ENCODE measurements at places on chromosomes 11 and 22.
A peak's percentile ranks its signal among the peaks of the same experiment; 100 is the strongest.

DNA sequence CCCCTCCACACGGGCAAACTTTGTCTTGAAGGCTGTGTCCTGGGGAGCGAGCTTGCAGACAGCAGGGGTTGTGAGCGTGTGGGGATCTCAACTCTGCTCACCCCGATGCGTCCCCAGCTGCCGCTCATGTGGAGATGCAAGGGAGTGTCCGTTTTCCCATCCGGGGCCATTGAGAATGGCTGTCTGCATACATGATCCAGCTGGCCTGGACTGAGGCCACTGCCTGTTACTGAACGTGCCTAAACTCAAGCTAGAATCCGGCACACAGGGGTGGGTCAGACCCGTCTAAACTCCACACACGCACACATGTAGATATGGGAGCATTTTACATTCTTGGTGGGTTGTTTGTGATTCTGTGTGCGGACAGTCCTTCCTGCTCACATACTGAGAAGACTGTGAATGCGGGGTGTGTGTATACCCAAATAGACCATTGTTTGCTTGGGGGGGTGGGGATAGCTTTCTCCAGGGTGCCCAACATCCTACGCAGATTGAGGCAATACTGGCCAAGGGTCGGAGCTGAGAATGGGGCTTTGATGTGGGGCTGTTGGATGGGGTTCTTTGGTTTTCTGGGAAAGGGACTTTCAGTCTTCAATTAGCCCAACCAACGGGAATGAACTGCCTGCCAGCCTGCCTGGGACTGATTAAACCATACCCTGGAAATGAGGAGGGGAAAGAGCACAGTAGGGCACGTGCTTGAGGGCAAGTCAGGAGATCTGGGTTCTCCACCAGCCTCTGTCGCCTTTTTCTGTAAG, 60.4 kb downstream of the ST3GAL4 start:
- no peak for DNase-seq

DNA sequence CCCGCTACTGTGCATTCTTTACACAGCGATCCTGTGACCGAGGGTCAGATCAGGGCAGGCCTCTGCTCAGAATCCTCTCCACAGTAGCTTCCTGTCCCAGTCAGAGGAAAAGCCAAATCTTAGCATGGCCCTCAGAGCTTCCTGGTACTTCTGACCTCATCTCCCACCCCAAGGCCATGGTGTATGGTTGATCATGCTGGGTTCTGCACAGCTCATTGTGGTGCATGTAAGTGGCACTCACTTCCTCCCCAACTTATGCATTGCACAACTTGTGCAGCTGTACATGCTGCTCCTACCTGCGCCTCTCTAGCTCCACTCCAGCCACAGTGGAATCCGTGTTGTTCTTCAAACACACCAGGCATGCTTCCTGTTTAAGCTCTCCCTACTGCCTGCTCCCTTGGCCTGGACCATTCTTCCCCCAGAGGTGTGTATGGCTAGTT, 20.3 kb downstream of the BMAL1 start:
- no peak for DNase-seq

DNA sequence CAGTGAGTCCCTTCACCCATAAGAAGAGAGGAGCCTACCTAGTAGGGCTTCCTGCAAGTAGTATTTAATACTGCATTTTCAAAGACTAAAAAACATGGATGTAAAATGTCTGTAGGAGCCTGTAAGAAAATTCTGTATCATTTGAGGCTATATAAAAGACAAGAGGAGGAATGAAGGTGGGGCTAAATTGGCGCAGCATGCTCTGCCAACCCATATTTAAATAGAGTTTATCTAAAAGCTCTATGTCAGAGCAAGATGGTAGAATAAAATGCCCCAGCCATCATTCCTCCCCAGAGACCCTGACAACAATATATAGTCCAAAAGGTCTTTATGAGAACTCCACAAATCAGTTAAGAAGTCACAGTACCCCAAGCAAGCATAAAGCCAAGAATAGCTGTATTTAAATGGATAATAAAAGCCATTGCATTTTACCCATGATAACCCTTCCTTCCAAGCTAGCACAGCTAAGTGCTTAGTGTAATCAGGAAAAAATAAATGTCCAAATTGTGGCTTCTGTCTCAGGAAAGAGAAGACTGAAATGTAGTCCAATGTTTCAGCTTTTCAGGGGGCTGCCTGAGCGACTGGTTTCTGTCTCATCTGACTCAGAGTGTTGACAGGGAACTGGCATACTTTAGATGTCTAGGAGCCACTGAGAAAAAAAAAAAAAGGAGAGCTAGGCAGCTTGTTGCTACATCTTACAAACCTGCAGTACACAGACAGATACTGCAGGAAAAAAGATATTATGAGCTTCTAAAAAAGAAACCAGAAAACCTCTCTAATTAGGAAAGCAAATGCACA, 258.6 kb downstream of the METTL15 start:
- DNase-seq: no peak

- no peak for DNase-seq
Measured at GRCh38 chr22:36374603-36375024, 13.2 kb downstream of the MYH9 start.

DNA sequence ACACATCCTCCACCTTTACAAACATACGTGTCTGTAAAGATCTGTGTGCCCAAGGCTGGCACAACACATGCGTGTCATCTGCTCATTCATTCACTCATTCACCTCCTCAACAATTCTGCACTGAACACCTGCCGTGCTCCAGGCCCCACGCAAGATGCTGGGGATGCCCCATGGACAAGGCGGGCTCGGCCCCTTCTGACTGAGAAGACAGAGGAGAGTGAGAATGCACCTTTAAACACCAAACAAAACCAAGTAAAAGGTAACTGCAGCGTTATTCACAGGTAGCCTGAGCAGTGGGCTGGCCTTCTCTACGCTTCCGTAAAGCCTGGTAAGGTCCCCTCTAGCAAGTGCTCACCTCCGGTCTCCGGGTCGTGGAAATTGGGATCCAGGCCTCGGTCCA, 142.8 kb downstream of the SHANK2 start:
- no peak for DNase-seq

DNA sequence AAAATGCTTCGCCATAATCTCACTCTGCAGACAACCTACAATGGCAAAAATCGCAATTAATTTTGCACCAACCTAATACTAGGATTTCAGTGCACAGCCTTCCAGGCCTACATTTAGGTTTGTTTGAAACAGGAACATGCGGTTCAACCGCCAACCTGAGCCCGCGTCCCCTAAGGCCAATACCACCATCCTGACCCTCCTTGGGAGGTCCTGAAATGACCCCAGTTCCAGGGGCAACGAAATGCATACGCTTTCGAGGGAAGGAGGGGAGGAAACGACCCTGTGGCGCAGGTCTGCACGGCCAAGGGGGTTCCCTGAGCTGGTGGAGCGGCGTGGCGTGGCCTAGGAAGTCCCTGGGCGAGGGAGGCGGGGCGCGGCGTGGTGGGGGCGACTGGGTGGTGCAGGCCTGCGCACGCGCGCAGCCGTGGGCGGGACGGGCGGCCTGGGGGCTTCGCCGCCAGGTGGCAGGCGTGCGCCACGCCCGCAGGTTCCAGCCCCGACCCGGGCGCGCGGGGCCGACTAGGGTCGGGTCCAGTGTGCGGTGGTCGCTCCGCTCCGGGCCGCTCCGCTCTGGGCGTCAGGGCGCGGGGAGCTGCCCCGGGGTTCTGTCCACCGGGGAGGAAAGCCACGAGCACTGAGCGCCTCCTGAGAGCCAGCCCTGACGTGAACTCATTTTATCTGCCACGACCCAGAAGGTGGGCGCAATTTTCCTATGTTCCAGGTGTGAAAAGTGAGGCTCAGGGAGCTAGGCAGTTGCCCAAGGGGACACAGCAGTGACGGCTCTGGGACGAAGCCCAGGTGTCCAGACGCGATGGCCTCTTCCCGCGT, 94.1 kb downstream of the SWAP70 start:
- DNase-seq: peak; percentile 68

GRCh38 chr11:125457814-125458343, 38.2 kb downstream of the FEZ1 start:
- peak; percentile 82 for DNase-seq

DNA sequence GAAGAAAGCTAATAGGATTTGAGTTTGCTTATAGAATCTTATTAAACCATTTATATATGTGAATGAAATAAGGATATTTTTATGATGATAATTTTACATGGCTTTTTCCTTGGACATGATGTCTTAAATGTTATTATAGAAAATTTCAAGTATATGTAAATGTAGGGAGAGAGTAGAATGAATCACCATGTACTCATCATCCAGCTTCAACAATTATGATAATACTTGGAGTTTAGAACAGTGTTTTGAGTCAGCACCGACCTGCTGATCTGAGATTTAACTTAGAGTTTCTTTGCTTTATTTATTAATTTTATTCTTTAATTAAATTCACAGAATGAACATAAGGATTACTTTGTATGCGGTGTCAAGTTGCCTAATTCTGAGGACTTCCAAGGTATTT, 193.5 kb downstream of the UVRAG start:
- no peak for DNase-seq

- no peak for DNase-seq
Measured at GRCh38 chr11:95346265-95346664, 115.3 kb upstream of the SESN3 start.

GRCh38 chr11:66326261-66327111, 9.6 kb upstream of the CD248 start:
- no peak for DNase-seq

DNA sequence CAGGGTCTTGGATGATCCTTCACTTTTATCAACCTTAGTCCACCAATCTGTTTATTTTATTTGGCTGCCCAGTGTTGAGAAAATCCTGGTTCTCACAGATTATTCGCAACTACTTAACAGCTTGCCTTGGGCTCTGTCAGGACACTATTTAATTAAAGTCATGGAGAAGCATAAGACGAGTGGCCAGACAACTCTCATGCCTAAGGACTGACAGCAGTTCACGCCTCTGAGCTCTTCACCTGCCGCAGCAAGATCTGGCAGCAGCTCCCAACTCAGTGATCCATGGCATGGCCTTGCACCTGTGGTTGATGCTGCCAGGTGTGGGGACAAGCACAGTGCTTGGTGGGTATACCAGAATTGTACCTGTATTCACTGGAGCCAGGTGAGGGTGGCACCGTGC, 37.8 kb downstream of the HIRA start:
- no peak for DNase-seq

GRCh38 chr22:17980638-17981051, 43.7 kb downstream of the MICAL3 start:
- DNase-seq: no peak

- DNase-seq: no peak
Measured at GRCh38 chr11:70473186-70473872, 75.0 kb downstream of the CTTN start.

DNA sequence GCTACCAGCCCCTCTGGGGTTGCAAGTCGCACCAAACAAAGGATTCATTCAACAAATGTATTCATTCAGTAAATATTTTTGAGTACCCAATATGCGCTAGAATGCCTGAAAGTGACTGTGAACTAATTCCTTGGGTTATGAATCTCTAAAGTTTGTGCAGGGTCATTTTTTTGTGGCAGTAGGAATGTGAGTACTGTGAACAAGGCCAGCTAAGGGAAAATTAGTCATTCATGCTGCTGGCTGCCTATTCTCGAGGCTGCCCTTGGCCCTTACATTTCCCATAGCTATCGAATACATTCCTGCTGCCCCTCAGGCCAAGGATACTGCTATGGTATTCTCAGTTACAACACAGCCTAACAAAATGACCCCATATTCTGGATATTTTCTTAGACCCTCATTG, 141.6 kb downstream of the TRPC6 start:
- DNase-seq: no peak

- no peak for DNase-seq
Measured at GRCh38 chr11:105162506-105162905, 22.9 kb upstream of the CARD18 start.

DNA sequence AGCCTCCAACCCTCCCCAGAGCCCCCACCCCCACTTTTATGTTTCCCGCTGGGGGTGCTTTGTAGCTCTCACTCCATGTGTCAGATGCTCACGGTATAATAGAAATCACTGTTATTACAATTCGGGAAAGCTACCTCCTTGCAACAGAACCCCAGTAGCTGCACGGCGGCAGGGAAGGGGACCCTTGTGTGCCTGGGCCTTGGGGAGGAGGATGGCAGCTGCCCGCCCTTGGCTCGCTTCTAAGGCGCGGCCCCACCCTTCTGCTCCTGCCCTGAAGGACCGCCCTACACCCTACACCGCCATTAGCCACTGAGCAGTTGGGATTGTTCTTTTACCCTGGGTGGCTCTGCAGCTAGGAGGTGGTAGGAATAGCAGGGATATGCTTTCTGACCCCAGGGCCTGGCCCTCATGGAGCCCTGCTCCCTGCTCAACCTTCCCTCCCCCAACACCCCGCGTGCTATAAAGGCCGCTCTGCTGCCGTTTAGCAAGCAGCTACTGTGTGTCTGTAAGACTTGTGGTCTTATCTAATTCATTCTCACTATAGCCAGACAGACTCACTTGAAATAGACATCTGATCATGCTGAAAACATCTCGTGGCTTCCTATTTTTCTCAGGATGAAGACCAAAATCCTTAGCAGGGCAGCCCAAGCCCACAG, 219.7 kb downstream of the CEP164 start:
- no peak for DNase-seq

GRCh38 chr11:132234878-132235277, 864.5 kb downstream of the NTM start:
- no peak for DNase-seq

GRCh38 chr11:8403310-8403709, 139.6 kb upstream of the LMO1 start:
- no peak for DNase-seq

DNA sequence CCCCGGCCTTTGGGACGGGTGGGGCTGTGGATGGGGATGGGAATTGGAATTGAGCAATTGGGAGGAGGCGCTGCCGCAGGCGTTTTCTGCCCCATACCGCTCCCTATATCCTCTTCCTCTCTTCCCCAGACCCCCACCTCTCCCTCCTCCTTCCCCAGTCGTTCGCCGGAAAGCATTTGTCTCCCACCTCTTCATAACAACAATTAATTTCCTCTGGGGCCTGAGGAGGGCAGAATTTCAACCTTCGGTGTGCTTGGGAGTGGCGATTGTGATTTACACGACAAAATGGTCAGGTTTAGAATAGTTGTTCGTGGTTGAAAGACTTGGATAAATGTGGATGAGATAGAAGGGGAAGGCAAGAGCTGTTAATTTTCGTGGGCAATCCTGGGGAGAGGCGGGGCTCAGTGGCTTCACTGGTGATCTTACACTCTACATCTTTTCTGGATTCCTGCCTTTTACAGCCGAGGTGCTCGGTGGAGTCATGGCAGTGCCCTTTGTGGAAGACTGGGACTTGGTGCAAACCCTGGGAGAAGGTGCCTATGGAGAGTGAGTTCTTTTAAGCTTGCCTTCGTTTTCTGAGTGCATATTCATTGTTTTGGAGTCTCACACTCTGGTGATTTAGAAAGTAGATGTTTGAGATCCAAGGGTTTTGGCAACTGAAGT, 1.5 kb downstream of the CHEK1 start:
- no peak for DNase-seq

Measured in hypothalamus (tissue), 51 donors.